Head of caudate nucleus (tissue), 42 donors: ENCODE measurements at places on chromosomes 13 and 19.

DNA sequence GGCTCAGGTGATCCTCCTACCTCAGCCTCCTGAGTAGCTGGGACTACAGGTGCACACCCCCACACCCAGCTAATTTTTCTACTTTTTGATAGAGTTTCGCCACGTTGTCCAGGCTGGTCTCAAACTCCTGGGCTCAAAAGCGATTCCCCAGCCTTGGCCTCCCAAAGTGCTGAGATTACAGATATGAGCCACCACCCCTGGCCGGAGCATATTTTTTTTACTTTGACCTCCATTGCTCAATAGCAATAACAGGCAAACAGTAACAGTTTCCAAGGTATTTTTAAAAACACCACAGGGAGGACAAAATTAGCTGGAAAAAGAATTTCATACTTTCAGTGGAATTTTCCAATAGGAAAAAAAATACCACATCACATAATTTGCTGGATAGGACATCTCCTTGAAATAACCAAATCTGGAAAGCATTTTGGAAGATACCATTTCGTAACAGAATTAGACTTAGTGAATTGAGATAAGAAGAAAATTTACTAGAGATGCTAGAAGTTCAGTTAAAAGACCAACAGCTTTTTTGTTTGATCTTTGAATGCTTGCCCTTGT lies 5.2 kb downstream of the DUXA start:
- no peak for DNase-seq

DNA sequence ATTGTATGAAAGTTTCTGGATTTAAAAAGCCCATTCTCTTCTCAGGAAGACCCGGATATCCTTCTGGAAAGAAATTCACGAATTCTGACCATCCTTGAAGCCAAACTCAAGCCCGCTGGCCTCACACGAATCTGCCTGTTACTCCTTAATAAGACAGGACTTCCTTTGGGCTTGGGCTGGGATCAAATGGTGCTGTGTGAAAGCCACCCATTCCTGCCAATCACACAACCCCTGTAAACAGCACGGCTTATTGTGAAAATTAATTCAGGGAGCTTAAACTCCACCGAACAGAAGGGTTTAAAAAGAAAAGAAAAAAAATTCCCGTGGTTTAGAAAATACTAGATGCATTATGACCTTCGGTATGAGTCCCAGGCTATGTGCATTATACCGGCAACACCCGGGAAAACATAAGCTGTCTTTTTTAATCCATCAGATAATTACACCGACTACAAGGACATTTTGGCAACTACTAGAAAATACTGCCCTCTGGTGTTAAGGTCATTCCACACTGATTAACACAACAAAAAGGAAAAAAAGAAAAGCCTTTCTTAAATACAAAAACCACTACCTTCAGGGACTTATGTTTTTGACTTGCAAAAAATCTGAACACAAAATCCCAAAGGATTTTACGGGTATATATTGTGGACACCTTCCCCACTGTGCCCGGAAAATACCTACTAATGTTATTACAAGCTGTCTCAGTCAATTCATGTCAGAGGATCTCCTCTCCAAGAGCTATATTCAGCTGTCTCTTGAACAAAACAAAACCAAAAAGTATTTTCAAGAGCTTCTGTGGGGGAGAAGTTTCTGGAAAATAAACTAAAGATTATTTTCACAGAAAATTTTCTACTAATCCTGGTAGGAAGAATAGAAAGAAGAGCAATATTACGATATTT lies 76.0 kb upstream of the LSM14A start:
- no peak for DNase-seq

DNA sequence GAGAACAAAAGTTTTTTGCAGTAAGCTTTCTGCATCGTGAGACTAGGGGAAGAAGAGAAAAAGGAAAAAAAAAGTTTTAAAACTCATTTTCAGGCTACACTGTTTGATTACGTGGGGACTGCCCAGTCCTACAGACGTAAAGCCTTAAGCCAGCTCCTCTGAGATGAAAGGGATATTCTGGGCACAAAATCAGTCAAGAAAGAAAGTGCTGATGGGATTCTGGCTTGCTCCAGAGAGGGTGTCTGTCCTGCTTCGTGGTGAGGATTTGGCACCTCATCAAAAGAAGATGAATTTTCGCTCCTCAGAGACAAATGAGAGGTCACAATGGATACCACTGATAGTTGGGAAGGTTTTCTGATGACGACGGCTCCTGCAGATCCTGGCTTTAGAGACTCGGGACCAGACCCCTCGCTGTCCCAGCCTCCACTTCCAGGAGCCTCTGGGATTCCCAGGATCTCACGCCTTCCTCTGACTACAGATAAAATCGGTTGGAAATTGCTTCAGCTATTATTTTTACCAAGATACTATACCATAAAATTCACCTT lies 9.7 kb downstream of the TEX29 start:
- DNase-seq = no peak

DNA sequence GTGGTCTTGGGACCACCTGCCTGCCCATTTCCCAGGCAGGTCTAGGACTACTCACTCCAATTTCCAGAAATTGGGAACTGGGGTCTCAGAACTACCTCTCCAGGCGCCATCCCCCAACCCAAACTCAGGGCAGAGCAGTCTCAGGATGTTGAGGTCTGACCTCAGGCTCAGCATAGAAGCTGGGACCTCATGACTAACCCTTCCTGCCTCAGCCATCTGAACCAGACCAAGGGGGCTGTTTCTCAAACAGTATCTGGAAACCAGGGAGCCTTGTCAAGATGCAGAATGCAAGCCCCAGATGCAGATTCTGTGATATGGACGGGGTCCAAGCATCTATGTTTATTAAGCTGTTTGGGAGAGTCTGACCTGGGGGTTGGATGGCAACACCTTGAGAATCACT lies 1.3 kb downstream of the FBXW9 start:
- DNase-seq = no peak

GRCh38 chr19:46349311-46349993 lies 2.6 kb downstream of the PPP5C start:
- DNase-seq = no peak

DNA sequence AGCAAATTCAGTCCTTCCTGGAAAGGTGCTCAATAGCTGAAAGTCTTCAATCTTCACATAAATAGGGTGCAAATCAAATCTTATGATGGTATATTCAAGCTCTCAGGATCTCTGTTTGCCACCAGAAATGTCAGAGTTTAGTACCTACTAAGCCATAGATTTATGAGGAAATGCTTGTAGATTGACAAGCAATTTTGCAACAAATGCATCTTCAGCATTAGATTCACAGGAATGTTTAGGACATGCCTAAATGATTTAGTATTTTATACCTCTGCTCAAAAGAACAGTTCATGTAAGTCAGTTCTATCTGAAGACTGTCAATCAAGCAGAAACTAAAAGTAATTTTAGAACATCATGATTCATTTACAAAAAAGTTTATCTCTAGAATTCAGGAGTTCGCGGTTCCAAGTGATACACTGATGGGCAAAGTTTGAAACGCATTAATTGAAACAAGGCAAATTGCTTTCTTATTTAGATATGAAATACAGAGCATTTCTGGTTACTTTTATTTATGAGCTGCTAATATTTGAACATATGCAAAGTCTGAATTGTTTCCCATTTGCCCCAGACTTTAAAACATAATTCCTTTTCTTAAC lies 65.7 kb downstream of the DACH1 start:
- DNase-seq = no peak

DNA sequence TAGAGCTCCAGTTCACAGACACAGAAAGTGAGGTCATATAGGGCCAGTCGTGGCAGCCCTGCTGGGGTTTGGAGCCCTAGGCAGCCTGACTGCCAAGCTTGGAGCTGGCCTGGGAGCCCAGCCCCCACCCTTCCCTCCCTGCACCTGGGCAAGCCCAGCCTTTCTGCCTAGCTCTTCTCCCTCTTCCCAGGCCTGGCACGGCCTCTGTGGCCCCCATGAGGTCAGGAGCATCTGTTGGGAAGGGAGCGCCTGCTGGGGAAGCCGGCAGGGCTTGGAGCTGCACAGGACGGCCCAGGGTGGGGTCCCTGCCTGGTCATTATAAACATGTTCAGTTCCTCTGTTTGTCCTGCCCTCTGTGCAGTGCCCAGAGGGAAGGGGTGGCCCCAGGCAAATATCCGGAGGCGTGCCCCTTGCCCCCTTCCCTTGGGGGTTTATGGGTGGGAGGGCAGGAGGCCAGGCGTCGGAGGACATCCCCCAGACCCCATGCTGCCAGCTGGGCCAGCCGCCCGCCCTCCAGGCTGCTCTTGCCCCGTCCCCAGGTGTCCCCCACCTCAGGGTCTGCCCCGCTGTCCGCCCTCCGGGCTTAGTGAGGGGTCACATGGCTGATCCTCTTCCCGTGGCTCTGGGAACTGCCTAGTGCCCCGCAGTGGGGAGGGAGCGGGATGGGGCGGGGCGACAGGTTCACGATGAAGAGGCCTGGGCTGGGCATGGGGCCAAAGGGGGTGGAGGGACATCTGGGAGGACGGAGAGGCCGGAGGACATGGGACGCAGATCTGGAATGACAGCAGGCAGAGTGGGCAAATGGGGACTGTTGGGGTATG lies 30.0 kb upstream of the NCCRP1 start:
- no peak for DNase-seq

GRCh38 chr19:29248332-29248844 lies 35.4 kb upstream of the UQCRFS1 start:
- no peak for DNase-seq

DNA sequence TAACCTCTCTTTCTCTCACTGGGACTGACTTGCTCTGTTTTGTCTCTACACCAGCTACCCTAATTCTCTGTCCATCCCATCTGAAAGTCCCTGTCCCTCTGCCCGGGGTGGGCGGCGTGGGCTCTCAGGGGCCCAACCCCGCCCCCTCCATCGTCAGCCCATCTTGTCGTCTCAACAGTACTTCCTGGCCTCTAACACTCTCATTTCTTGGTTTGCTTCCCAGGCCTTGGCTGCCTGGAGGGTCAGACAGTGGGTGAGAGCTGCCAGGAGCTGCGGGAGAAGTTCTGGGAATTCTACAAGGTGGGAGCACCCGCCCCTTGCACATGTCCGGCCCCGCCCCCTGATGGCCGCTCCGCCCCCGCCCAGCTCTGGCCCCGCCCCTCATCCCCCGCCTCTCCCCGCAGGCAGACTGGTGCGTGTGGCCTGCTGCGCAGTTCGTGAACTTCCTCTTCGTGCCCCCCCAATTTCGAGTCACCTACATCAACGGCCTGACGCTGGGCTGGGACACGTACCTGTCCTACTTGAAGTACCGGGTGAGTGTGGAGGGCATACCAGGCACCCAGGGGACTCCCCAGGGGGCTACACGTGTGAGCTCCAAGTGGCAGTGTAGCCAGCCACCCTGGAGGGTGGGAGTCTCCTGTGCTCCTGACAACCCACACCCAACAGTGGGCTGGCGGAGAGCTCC lies 1.7 kb downstream of the MPV17L2 start:
- DNase-seq = no peak

- no peak for DNase-seq
Observed at GRCh38 chr19:53870485-53870844, 2.8 kb downstream of the MYADM start.

DNA sequence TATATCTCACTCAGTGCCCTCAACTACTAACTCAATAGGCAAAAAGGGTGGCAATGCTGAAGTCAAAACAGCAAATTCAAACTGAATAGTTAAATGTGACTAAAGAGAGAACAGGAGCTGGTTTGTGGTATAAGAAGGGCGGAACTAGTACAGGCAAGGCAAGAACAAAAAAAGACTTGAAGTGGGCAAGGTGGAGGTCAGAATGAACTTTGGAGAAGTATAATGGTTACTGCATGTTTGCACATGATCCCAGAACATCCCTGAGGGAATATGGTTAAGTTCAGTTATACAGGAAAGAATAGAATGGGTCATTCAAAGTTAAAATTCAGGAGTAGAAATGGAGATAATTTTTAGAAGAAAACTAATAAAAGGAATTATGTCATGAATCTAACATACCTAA lies 85.5 kb downstream of the DIAPH3 start:
- DNase-seq = no peak

DNA sequence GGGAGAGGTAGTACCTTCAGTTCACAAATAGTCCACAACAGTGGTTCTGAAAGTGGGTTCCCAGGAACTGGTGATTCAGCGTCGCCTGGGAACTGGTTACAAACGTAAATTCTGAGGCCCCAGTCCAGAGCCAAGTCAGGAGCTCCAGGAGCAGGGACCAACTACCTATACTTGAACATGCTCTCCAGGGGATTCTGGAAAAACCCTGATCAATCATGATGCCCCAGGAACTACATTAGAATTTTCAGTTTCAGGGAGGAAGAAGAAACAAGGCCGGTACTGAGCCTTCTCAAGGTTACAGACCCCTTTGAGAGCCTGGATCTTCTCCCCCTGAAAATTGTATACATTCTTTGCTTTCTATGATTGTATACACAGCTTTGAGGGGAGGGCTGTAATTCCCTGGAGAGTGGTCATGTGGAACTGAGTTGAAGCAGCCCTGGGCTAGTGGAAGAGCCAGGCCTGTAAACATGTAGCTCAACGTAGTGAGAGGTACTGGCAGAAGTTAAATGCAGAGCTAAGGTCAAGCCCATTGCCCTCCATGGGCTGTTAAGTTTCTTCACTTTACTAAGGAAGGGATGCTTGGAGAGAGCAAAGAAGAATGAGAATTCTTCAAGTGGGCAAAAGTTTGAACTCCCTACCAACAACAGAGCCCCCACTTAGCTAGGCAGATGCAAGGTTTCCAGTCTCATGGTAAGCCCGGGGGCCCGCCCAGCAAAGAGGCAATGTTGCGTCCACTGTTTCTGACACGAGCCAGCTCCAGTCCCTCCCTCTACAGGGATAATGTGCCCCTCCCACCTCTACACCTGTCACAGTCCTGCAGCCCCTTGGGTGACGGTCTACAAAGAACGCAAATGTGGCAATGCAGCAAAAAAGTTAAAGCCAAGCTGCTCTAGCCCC lies 17.0 kb downstream of the DOCK9 start:
- DNase-seq = no peak

DNA sequence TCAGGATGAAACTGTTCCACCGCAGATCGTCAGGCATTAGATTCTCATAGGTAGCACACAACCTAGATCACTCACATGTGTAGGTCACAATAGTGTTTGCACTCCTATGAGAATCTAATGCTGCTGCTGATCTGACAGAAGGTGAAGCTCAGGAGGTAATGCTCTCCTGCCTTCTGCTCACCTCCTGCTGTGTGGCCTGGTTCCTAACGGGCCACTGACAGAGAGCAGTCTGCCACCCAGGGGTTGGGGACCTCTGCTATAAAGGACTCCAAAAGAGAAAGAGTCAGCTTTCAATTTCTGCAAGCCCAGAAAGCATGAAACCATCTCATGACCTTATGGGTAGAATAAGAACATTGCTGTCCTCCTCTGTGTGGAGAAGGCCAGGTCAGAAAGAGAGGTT lies 43.5 kb upstream of the PCCA start:
- no peak for DNase-seq

DNA sequence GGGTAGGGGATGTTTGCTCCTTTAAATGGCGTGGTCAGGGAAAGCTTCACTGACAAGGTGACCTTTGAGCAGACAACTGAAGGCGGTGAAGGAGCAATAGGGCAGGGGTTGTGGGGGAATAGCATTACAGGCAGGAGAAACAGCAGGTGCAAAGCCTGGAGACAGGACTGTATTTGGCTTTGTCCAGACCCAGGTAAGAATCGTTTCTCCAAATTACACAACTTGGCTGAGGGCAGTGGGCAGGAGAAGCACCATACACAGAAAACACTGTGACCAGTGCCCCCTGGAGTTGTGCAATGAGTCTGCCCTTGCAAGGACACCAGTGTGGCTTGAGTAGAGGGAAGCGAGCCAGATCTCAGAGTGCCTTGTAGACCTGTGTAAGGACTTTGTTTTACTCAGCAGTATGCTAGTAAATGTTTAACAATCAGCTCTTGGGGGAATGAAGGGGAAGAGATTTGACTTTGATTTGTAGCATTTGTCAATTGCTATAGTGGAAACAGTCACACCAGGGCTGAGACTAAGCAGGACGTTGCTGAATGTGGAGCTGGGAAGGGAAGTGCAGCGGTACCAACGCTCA lies 360.0 kb downstream of the DCT start:
- DNase-seq = no peak
